ENCODE measurements at places on chromosomes 5 and 9. TPM values are rescaled to one million over a fixed set of nuclear protein-coding genes. Genes with fewer than 3 reads are reported as not detected.
A peak's percentile ranks its signal among the peaks of the same experiment; 100 is the strongest.

DNA sequence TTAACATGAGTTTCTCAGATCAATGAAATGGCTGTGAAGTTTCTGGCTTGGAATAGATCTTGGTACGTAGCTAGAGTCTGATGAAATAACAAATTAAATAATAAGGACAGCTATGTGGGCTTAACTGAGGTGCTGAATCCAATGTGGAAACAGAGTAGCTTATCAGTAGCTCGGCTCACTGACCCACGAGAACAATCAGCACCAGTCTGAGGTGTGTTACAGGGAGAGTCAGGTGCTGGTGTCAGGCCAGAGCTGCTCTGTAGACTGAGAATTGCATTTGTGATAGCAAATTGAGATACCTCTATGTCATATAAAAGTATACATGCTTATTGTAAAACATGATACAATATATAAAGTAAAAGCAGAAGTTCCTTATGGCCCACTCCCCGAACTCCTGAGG lies 21.2 kb upstream of the CCL28 start:
- no peak for DNase-seq

DNA sequence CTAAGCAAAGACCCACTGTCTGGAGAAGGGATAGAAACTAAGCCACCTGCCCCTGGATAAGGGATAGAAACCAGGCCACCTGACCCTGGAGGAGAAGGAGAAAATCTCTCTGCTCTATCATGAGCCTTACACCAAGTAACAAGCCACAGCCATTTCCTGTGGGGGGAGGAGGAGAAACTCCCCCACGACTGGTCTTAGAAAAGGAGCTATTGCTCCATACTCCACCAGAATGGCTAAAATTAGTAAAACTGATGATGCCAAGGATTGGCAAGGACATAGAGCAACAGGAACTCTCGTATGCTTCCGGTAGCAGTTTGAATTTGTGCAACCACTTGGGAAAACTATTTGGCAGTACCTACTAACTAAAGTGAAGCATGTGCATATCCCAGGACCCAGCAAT lies 70.8 kb downstream of the ACTL7B start:
- DNase-seq, result peak; percentile 21

The KCTD16 gene
- 2.7 TPM for total RNA-seq

GRCh38 chr9:130347931-130348330 lies 82.4 kb downstream of the HMCN2 start:
- DNase-seq, result no peak

The CER1 gene
- 0.25 TPM for total RNA-seq

The ACTBL2 gene
- total RNA-seq, result not detected

DNA sequence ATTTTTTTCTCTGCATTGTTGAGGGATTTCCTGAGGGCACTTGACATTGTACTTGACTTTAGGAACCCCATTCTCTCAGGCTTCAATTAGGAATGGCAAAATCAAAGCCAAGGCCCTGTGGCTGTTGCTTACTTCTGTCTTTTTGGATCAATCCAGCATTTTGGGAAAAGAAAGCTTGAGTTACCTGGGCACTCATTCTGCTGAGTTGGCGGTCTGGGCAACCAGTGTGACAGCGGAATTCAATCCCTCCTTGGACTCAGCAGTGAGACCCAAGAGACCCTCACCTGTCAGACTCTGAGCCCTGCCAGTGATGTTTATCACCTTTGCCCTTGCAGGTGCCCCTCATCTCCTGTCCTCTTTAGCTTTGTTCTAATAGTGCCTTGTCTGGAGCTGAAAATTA lies 225.3 kb downstream of the PAPPA start:
- DNase-seq, result no peak

The CCNJL gene
- 47.0 TPM for total RNA-seq

DNA sequence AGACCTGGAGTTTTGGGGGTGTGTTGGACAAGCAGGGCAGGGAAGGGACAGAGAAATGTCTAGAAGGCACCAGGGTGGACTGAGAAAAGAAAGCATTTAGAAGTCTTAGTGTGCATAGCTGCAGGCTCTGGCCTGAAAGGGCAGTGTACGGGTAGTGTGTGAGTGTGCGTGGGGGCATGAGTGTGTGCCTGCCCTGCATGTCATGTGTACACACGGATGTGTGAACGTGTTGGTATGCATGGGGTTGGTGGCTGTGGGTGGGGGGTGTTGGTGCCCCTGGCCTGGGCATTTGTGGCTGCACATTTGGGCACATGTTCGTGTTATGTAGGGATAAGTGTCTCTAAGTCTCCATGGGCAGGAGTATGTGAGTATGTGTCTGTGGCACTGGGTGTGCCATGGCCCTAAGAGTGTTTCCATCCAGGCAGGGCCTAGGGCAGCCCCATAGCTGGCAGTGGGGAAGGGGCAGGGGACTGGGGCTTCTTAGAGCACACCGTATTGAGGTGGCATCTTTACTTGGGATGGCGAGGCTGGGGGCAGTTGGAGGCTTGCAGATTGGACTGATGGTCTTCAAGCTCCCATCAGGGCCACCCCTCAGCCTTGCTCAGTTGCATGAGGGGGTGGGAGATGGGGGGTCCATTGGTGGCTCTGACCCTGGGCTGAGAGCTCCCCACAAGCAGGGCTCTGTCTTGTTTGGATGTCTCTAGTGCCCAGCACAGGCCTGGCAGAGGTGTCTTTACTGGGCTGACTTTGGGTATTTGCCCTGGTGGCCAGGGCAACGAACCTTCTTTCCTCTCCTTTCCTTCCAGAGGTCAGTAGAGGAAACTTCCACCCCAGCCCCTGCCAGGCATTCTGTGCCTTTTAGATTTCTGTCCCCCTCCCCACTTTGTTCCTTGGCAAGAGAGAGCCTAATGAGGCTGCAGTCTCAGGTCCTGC lies 15.0 kb downstream of the PSD2 start:
- DNase-seq, result no peak

DNA sequence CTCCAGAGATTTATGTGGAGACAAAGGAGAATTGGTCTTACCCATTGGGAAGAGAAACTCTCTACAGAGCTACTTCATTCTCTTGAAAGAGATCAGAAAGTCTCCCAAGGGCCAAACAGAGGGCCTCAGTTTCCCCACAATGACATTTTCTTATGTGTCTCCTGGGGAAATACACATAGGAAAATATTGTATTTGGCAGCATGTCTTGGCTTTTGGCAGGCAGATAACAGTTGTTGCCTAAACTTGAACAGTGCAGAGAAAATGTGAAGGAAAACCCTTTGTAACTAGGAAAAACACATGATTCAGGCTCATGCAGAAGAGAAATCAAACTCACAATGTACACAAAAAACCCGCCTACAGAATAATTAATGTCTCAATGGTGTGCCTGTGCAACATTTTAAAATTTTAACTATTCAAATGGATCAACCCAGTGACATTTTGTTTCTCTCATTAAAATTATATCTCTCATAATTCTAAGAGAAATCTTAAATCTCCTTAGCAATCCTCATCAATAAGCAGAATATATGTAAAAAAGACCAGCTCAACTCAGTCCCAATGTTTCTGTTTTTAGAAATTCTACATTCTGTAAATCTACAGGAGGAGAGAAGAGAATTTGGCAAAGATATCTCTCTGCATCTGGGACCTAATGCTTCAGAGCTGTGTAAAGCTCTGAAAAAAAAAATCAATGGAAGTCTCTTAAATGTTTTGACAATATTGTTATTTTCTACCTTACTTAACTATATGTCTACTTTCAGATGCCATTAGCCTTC lies 205.1 kb downstream of the ADAMTSL1 start:
- DNase-seq, result no peak

GRCh38 chr5:40515476-40515875 lies 164.2 kb upstream of the PTGER4 start:
- no peak for DNase-seq

GRCh38 chr5:60520451-60521227 lies 179.3 kb downstream of the DEPDC1B start:
- DNase-seq, result no peak

The VCAN gene
- total RNA-seq, result 23.4 TPM

DNA sequence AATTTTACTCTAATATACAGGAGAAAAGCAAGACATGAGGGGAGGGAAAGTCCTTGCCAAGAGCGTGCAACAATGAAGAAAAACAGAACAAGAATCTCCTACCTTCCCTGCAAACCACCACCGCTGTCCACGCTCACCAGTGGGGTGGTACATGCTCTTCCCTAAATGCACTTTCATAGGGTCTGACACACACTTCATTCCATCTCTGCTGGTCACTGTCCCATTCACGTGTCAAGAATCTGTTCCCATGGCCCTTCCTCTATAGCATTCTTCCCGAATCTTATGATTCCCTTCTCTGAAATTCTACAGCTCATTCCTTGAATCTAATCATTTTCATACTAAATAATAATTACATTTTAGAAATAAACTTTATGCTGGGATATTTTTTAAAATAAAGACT lies 11.4 kb upstream of the DNAH5 start:
- no peak for DNase-seq

DNA sequence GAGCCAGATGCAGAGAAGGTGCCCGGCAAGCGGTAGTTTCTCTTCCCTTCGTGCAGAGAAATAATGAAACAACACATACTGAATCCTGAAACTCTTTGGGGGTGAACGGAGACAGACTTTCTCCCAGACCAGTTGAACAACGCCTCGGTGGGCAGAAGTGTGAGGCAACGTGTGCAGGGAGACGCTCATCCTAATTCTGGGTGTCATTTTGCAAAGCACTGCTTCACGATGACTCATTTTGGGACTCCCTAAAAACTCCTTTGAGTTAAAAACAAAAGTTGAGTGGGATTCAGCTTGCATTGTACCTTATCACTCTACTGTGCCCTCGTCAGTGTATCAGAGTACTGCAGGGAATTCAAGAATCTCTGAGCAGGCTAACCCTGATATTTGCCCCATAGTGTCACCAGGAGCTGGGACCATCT lies 3.5 kb upstream of the NEK6 start:
- no peak for DNase-seq

The CTXN3 gene
- total RNA-seq, result 0.24 TPM

DNA sequence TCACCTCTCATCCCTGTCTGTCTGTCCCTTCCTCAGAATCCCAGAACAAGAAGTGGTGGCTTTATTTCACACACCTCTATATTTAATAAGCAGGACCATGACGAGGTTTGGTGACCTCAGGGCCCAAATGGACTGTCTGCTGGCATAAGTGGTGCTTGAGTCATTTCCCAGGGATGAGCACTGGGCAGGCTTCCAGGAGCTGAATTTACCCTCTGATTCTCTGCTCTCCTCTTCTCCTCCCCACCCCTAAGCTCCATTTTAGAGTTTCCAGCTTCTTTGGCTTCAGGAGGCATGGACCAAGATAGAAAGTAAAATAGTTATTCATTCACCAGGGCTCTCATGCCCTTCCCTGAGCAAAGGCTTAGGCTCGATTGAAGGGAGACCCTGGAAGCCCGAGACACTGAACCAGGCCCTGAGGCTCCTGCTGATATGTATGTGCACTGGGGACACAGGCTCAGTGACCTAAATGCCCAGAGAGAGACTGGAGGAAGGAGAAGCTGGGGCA lies 69.1 kb downstream of the PPARGC1B start:
- peak; percentile 28 for DNase-seq

- no peak for DNase-seq
These were observed 601.1 kb downstream of the IRX1 start for GRCh38 chr5:4196744-4197143.

The C5orf52 gene
- 62.0 TPM for total RNA-seq

The HTR1A gene
- 0.68 TPM for total RNA-seq

The TMEM215 gene
- 3.1 TPM for total RNA-seq

GRCh38 chr5:91474201-91474600 lies 91.1 kb upstream of the ARRDC3 start:
- no peak for DNase-seq

DNA sequence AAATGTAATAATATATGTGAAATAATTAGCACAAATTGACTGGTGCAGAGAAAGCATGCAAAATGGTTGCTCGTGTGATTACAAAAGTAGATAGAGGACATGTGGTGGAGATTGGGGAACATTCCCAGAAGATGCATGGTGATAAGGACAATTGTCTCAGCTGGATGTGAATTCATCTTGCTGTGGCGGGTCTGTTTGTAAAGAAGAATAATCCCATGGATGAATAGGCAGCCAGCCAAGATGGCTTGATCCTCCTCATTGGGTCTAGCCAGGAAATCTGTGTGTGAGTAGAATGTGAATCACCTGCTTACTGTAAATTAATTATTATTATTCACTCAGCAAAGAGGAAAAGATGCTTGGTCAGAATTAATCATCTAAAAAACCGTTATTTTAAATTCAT lies 12.6 kb upstream of the DPYSL3 start:
- DNase-seq, result no peak

DNA sequence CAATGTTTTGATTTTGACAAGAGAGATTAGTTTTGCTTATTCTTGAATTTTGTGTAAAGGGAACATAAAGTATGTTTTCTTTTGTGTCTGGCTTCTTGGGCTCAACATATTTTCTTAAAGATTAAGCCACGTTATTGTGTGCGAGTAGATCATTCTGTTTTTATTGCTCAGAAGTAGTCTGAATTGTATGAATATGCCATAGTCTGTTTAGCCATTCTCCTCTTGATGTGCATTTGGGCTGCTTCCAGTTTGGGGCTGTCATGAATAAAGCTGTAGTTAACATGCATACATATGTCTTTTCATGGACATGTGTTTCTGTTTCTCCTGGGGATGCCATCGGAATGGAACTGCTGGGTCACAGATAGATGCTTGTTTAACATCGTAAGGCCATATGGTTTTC lies 198.9 kb downstream of the FANCC start:
- DNase-seq, result no peak

- DNase-seq, result no peak
These were observed 741.0 kb upstream of the RIOK2 start for GRCh38 chr5:97923997-97924396.

- DNase-seq, result no peak
These were observed 310.8 kb downstream of the PDE4D start for GRCh38 chr5:59582746-59583145.

The SPTLC1 gene
- 77.1 TPM for total RNA-seq

GRCh38 chr5:139246394-139246793 lies 47.1 kb upstream of the MATR3 start:
- no peak for DNase-seq

GRCh38 chr5:67153292-67153691 lies 43.3 kb downstream of the CD180 start:
- DNase-seq, result no peak

The KLF4 gene
- total RNA-seq, result 61.1 TPM

DNA sequence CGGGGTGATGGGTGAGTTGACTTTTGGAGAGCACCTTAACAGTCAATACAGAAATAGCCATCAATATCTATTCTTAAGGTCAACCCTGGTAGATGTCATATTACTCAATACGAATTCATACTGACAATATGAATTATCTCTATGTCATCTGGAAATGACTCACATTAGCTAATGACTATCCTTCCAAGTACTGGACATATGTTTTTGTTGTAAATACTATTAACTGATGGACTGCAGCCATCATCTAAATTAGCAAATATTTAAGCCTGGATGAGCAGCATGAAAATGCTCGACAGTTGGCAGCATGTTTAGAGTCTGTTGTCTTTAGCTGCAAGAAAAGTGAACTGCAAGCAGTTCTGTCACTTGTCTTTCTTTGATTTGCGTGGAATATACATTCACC lies 19.6 kb upstream of the ISOC1 start:
- no peak for DNase-seq

DNA sequence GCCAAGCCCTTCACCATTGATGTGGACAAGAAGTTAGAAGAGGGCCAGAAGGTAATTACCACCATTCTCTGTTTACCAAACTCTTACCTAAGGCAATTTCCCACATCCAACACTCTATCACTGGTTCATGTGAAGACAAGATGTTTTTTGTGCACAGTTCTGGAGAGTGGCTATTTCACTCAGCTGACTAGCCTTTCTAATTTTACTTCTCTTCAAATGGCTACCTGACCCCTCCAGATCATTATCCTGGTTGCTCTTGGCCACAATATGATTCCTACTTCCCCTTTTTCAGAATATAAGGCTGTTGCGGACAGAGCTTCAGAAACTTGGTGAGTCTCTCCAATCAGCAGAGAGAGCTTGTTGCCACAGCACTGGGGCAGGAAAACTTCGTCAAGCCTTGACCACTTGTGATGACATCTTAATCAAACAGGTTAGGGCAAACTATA lies 7.1 kb downstream of the KIF20A start:
- no peak for DNase-seq

All from testis (tissue), 5 donors.